ENCODE measurements at places on chromosomes 4 and X.

DNA sequence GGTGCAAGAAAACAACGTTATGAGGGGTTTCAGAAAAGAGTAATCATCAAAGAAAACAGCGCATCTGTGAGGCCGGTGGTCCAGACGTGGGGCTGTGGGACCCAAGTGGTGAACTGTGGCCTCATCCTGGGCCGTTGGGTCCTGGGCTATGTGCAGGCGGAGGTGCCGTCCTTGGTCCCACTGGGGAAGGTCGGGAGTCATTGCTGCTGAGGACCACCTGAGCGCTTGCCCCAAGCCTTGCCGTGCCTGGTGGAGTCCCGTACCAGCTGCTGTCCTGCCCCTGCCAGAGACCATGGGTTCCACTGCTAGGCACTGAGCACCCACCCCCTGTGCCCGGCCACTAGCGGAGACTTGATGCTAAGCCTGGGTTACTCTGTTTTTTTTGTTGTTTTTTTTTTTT, 25.5 kb upstream of the UVSSA start:
- DNase-seq, result no peak

GRCh38 chr4:127018381-127018780, 614.4 kb upstream of the INTU start:
- DNase-seq, result no peak

GRCh38 chrX:27966955-27967354, 14.3 kb downstream of the DCAF8L1 start:
- DNase-seq, result no peak

DNA sequence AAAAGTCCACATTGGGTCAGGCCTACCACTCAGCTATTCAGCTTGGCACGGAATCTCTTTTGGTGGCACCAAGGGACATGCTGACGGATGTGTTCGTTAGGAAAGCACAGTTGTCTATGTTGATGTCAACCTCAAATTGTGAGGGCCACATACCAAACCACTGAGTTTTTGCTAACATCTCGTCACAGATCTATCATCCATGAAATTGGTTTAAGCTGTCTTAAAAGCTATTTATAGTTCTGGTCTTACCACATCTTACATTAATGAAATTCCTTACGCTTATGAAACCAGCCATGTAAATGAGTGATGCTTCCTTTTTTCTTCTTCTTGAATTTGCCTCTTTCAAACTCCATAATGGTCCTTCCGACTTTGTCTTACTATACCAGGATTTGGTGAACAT, 101.5 kb downstream of the MGST2 start:
- DNase-seq, result no peak

- DNase-seq, result no peak
Observed at GRCh38 chr4:30461218-30461617, 259.0 kb upstream of the PCDH7 start.

DNA sequence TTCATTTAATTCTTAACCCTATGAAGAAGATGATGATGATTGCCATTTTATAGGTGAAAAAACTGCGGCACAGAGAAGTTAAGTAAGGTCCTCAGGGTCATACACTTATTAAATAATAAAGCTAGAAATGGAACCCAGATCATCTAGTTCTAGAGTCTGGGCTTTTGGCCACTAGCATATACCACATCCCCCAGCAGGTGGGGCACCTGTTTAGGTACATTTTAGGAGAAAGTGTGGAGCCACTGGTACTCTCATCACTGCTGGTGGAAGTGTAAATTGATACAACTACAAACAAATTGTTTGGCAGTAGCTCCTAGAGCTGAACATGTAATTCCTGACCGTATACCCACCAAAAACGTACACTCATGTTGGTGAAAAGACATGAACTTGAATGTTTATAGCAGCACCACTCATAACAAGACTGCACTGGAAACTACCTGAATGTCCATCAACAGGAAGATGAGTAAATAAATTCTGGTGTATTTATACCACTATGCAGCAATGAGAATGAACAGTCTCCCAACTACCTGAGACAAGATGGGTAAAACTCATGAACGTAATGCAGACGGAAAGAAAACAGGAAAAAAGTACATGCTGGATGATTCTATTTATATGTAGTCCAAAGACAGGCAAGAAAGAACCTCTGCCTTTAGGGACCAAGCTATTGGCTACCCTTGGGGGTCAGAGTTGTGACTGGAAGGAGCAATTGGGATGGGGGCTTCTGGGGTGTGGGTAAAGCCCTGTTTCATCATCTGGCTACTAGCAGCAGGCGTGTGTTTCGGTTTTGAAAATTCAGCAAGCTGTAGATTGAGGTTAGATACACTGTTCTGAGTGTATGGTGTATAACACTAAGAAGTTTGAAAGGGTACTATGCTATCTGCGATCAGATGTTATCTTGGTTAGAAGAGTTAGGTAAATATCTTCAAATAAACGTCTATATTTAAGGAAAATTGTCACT, 72.3 kb upstream of the ADGRG2 start:
- no peak for DNase-seq

DNA sequence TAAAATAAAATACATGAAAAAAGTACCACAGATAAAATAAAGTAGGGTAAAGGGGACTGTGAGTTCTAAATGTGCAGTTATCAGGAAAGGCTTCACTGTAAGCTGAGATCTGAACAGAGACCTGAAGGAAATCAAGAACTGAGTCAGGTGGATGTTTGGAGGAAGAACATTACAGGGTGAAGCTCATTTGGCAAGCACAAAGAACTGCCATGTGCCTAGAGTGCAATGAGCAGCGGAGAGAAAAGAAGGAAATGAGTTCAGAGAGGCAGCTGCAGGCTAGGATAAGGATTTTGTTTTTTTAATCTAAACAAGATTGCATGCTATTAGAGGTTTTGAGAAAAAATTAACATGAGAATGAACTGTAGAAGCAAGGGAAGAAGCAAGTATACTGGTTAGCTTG, 373.1 kb downstream of the STPG2 start:
- DNase-seq, result no peak

DNA sequence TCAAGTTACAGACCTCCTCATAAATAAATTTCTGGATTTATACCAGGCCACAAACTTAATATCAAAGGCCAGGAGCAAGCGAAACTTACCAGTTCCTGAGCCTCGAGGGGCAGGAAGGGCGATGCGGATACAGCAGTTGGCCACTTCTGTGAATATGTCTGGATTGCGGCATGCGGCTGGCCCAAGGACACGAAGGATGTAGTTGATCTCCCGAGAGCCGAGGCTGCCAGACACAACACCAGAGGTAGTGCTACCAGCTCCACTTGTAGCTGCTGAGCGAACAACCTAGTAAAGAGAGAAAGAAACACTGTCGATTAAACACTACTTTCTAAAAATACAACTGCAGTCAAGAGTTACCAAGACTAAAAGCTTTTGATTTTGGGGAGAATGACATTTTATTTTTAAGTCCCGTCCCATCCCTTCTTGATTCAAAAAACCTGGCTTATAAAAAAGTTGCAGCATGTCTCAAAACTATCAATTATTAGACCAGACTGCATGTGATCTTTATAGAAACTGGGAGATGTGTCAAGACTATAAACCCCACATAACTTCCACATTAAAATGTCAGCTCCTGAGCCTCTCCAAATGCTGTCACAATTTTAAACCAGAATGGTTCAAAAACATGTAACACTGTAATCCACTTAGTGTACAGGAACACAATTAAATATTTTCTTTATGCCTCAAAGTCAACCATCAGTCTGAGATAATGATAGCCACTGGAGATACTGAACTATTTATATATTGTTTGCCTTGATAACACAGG, 105.6 kb downstream of the HUWE1 start:
- no peak for DNase-seq

DNA sequence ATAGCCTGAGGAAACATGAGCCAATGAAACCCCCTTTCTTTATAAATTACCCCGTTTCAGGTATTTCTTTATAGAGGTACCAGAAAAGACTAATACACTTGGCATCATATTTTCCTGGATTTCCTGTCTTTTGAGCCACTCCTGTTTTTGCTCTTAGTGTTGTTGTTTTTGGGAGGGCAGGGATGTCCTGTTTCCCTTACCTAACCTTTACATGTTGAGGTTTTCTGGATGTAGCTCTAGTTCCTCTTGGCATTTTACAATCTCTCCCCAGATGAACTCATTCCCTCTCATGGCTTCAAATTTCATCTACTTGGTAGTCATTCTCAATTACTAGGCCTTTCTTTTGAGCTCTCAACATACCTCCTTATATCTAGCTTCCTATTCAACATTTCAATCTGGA, 104.1 kb upstream of the MAB21L2 start:
- no peak for DNase-seq

- no peak for DNase-seq
Observed at GRCh38 chrX:147779173-147779572, 132.5 kb upstream of the FMR1 start.

DNA sequence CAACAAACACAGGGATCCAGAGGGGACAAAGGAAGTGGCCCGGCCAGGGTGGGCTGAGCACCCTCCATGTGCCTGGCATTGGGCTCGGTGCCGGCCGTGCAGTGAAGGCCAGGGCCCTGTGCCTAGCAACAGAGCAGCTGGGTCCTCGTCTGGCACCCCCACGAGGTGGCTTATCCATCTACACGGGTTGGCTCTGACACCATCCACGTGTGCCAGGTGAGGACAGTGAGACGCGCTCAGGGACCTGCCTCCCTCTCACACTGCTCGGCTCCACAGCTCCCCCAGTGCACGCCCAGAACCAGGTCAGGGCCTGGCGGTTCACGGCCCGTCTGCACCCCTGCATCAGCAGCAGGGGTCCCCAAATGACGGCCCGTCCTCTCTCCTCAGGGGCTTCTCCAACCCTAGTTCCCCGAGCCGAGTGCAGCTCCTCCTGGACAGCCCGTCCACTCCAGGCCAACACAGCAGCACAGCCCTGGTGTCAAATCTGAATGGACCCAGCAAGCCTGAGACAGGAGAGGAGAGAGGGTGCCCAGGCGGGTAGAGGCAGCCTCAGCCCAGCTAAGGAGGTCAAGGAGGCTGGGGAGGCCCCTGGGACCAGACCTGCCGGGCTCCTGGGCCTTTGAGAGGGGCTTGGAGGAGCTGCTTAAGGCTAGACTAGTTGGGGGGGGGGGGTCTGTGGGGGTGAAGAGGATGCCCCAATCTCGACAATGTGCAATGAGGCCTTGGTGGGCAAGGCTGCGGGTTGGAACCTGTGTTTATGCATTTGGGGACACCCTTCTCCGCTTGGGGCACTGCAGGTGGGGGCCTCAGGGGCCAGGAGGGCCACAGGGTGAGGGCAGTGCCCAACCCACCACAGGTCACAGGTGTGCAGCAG, 113.6 kb downstream of the FAM53A start:
- DNase-seq, result no peak
